ENCODE measurements at places on chromosomes 3 and 15.

- DNase-seq = no peak
Observed at GRCh38 chr3:190180268-190180667, 59.6 kb upstream of the P3H2 start.

DNA sequence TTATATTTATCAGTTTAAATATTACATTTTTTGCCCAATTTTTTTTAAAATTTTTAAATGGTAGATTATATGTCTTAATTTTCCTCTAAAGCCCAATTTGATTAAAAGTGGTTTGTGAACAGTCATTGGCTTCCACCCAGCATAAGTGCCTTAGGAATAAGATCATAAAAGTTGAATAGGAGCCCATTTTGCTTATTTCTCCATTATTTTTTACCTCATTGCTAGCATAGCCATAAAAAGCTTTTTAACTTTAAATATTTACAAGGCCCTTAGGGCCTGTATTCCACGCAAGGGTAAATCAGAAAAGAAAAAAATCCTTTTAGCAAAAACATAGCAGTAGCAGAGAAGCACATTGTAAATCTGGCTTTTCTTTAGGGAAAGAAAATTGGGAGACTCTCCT, 9.0 kb downstream of the TTC14 start:
- DNase-seq = no peak

DNA sequence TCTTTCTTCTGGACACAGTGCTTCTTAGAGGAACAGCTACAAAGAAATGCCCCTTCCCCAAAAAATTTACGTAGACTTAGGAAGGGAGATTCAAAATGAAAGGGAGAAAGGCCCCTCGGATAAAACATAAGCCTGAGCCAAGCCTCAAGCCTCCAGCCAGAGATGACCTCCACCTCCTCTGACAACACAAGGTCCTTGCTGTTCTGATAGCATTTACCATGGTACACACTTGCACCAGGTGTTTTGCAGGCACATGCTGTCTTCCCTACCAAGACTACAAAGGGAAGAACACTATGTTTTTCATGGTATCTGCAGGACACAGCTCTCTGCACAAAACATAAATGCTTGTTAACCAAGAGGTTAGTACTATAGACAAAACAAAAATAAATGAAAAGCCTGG, 27.8 kb downstream of the RYK start:
- no peak for DNase-seq

GRCh38 chr3:39132096-39133092, 21.0 kb downstream of the CSRNP1 start:
- DNase-seq = no peak

- DNase-seq = no peak
Observed at GRCh38 chr3:23859012-23859743, 53.4 kb downstream of the UBE2E1 start.

DNA sequence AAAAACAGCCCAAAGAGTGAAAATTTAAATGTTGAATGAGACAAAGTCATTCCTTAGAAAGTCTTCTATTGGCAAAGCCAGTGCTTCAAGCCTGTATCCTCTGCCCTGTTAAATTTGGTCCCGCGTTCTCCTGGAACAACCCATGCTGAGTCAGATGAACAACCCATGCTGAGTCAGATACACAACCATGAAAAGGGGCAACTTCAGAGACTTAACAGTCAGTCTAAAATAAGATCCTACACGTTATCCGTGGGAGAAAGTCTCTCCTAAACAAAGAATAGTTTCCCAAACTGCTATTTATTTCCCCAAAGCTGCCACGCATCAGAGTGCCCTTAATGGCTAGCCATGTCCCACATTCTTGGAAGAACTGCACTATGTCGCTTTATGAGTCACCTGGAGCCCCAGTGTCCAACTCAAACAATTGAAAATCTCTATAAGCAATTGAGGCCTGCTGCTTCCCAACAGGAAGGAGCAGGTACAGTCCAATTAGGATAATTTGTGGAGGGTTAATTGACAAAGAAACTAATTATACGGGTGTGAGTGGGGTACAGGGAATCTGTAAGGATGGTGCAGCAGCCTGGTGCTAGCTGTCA, 66.1 kb downstream of the WHAMM start:
- peak; percentile 46 for DNase-seq

GRCh38 chr3:115347737-115348136, 200.6 kb upstream of the ZBTB20 start:
- DNase-seq = no peak

DNA sequence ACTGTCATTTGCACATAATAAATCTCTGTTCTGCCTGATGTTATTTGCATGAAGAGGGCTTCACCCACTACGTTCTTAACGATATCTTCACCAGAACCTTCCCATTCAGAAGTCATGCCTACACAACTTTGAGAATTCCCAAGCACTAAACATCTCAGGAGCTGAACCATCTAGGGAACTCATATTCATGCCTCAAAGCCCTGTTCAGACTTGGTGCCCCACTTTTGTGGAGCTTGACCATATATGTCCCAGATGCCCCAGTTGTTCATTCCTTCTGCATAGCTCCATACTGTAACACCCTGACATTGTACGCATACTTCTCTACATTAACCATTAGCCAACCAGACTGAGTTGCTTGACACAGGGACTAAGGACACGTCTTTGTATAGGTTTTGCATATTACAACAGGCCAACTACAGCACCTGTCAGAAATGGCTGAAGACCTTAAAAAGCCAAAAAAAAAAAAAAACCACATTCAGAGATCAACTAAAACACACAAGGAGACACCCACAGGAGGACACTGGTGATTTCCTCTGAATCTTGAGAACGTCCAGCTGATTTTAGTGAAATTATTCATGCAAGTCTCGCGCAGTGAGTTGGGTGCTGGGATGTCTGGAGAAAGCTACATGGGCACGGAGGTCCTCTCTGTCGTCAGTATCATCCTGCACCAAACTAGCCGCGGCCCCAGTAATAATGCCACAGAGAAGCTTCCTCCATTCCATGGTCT, 141.4 kb downstream of the FOXP1 start:
- no peak for DNase-seq

GRCh38 chr3:59601486-59601885, 551.7 kb upstream of the CFAP20DC start:
- no peak for DNase-seq

GRCh38 chr3:13852638-13853009, 27.2 kb downstream of the WNT7A start:
- DNase-seq = no peak

GRCh38 chr3:171781711-171782127, 28.6 kb downstream of the PLD1 start:
- peak; percentile 74 for DNase-seq

DNA sequence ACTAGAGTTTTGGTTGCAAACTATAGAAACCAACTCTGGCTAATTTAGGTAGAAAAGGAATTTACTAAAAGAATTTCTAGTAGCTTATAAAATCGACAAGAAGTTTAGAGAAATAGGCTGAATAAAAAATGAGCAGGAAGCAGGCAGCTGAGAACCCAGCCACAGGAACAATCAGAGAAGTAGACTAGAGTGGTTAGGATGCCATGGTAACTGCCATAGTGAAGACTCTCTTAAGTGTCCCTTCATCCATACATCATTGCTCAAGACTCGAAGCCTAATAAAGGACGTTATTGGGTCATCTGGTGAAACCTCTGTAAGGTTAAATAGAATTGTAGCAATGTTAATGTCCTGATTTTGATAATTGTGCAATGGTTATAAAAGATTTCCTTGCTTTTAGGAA, 13.8 kb downstream of the AVEN start:
- no peak for DNase-seq

DNA sequence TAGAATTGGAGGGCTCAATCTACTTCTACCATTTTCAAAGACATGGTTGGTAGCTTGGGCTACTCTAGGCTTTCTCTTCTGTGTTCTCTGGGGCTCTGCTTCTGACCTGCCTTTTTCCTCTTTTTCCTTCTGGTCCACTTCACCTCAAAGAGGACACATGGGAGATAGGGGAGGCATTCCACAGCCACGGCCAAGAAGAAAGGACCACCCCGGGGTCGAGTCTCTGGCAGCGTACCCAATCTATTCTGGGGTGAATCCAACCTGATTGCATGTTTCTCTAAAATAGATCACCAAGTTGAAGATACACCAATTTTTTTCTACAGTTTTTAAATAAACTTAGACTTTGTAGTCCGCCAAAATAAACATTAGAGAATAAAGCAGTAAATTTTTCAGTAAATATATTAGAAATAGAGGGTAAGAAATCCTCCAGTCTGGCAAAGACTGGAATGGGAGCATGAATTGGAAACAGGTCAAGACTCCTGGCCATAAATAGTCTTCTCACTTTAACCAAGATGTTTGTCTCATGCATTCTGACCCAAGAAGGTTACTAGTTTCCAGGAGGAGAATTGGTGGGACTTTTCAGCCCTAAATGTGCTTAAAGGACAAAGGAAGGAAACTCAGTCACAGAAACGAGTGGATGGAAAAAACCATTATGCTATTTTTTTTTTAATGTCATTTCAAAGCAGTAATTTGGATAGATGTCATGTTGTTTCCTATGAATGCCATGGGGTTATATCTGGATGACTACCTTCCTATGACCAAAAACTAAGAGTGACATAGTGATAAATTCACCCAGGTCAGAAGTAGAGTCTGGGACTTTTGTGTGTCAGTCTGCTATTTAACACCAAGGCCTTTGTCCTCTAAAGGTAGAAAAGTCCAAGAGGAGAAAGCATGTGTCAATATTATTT, 71.3 kb upstream of the PHLDB2 start:
- DNase-seq = no peak

DNA sequence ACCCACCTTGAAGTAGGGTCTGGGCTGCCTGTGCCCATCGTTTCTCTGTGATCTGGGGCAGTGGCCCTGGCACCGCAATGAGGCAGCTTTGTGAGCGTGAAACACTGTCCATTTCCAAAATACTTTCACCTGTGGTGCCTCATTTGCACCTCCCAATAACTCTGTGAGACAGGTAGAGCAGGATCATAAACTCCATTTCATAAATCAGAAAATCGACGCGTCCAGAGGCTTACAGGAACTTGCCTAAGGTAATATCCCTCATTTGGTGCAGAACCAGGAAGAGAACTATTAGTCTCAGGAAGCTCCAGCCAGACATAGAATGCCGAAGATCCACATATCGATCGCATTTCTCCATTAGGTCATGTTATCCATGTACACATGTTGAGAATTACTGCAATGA, 38.2 kb upstream of the SEMA4B start:
- no peak for DNase-seq

DNA sequence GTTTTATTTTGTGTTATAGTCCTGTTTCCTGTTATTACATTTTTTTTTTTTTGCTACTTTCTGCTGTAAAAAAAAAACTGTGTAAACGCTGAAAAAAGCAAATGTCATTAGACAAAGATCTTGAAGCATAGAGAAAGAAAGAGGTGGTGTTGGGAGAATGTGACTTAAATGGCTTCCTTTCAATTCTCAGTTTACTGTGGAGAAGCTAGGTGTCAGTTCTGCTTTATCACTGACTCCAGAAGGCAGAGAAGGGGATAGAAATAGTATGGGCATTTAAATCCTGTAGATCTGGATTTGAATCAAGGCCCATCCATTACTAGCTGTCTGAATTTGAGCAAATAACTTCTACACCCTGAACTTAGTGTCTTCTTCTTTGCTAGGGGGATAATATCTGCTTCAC, 23.0 kb downstream of the PPM1L start:
- DNase-seq = no peak

GRCh38 chr15:38684440-38685010, 119.9 kb upstream of the RASGRP1 start:
- DNase-seq = no peak

DNA sequence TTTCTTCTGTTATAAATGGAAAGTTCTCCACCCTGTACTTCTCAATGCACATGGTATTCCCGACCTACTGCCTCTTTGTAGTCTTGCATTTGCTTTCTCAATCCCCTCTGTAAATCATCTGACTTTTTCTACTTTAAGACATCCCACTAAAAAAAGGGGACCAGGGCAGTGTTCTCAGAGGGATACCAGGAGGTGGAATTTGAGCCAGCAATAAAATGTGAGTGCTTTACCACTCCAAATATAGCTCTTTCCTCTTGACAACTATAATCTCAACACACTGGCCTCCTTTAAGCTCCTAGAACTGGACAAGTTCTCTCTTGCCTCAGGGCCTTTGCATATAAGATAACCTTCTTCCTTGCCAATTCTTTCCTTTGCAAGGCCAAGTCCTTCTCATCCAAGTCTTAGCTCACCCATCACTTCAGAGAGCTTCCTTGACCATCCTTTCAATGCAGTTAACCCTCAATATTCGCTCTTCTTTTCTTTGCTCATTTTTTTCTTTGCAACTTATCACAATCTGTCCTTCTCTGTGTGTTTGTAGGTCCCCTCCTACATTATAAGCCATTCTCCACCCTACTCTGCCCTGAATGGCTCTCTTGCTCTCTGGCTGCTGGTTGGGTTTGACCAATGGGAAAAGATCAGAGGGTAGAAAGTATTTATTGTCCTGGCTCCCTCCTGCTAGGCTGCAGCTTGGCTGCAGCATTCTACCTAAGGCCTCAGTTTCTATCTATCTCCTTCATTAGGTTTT, 93.4 kb downstream of the PRICKLE2 start:
- no peak for DNase-seq

DNA sequence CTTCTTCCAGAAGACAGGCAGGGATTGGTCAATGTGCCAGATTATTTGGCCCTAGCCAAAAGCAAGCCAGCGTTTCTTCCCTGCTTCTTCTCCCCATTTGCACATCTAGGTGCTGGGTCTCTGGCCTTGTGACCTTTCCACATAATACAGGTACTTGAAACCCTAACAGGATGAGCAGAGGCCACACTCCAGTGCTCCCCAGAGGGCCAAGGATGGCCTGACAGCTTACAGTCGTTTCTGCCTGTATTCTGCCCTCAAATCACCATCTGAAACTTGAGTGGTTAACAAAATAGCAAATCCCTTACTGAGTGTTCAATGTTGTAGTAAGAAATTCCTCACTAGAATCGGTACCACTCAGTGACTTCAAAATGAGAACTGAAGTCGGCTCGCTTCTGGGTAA, 29.1 kb downstream of the MKRN2 start:
- DNase-seq = no peak

DNA sequence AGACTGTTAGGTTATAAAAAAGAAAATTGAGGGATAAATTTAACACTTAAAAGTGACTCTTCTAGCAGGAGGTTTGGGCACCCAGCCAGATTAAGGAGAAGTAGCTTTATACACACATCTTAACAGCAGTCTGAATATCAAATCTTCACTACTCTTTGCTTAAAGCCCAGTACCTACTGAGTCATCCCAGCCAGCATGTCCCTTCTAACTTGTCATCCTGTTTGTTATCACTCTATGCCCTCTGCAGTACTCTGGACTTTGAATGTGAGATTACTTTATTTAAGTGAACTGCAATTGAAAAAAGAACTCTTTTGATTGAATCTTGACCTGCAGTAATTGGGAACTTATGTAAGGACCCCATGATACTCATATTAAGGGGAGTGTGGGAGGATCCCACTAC, 77.6 kb downstream of the FHIT start:
- no peak for DNase-seq

DNA sequence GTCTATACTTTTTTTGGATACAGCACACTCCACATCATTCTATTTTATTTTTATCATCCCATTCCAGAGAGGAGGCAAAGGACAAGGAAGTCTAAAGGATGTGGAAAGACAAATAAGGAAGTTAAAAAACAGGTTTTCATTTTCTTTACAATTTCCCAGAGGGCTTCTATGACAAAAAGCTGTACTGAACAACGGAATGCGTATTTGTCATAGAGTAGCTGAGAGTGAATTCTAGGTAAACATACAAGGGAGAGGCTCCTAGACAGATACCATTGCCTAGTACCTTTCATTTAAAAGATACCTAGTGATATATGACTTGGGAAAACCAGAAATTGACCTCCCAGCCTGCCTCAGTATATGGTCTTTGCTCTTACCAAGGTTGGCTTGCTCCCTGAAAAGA, 341.7 kb downstream of the FHIT start:
- no peak for DNase-seq

Measured in AG04450 (cell line).